Esophagus (tissue), 2 donors: ENCODE measurements at places on chromosomes 2 and 18. TPM values are rescaled to one million over a fixed set of nuclear protein-coding genes. Genes with fewer than 3 reads are reported as not detected.

Gene SDC1
- polyA plus RNA-seq: 334 TPM

Gene CTAGE1
- polyA plus RNA-seq: not detected

Gene ICOS
- polyA plus RNA-seq: 0.04 TPM

Gene TYMS
- polyA plus RNA-seq: 27.8 TPM

Gene DRC1
- not detected for polyA plus RNA-seq

Gene ANKRD30B
- polyA plus RNA-seq: not detected

Gene STK17B
- 2.9 TPM for polyA plus RNA-seq

Gene ING5
- polyA plus RNA-seq: 15.6 TPM
